ENCODE measurements at places on chromosomes 2 and 18.

- no peak for DNase-seq
These were observed 311.1 kb downstream of the NRXN1 start for GRCh38 chr2:50720697-50721315.

- no peak for DNase-seq
These were observed 83.6 kb upstream of the OTX1 start for GRCh38 chr2:62966991-62967390.

- no peak for DNase-seq
These were observed 849 bp upstream of the VRK2 start for GRCh38 chr2:58045580-58046334.

GRCh38 chr2:180559038-180559437, 421.4 kb upstream of the UBE2E3 start:
- DNase-seq = no peak

- no peak for DNase-seq
These were observed 22.3 kb downstream of the PXDN start for GRCh38 chr2:1721706-1722646.

- DNase-seq = peak; percentile 75
These were observed 33.1 kb downstream of the ARL4C start for GRCh38 chr2:234463626-234464290.

GRCh38 chr18:7221424-7222155, 9.3 kb upstream of the LRRC30 start:
- no peak for DNase-seq

DNA sequence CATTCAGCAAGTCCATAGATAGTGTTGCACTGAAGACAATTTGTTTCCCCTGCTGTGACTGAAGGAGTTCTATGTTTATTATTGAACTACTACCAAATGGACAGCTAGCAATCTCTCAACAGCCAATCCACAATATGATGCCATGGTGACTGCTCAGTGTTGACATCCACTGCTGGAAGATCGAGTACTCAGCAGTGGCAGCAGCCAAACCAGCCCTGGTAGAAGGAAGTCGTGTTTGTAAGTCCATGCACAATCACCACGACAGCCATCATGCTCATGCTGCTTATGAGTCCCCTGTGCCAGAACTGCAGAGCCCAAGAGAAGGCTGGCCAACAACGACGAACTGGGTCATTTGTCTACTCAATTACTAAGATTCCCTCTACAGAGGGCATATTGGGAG, 66.4 kb downstream of the OSR1 start:
- DNase-seq = no peak

DNA sequence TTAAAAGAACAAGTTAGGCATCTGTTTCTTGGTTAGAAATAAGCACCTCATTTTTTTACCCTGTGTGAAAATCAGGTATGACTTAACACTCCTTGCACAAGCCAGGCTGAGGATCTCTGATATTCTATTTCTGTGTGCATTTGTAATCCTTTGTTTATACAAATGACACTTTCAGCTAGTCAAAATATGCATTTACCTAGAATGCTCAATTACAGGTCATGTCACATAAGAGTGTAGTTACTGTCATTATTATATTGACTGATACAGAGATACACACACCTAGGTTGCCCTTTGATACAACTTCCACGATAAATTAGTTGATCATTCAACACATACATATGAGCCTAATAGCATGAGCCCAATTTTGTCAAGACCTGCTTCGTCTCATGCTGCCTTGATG, 144.3 kb downstream of the CHST9 start:
- no peak for DNase-seq

GRCh38 chr2:20634507-20635112, 16.3 kb downstream of the HS1BP3 start:
- no peak for DNase-seq

GRCh38 chr18:77632758-77633157, 383.1 kb downstream of the GALR1 start:
- no peak for DNase-seq

DNA sequence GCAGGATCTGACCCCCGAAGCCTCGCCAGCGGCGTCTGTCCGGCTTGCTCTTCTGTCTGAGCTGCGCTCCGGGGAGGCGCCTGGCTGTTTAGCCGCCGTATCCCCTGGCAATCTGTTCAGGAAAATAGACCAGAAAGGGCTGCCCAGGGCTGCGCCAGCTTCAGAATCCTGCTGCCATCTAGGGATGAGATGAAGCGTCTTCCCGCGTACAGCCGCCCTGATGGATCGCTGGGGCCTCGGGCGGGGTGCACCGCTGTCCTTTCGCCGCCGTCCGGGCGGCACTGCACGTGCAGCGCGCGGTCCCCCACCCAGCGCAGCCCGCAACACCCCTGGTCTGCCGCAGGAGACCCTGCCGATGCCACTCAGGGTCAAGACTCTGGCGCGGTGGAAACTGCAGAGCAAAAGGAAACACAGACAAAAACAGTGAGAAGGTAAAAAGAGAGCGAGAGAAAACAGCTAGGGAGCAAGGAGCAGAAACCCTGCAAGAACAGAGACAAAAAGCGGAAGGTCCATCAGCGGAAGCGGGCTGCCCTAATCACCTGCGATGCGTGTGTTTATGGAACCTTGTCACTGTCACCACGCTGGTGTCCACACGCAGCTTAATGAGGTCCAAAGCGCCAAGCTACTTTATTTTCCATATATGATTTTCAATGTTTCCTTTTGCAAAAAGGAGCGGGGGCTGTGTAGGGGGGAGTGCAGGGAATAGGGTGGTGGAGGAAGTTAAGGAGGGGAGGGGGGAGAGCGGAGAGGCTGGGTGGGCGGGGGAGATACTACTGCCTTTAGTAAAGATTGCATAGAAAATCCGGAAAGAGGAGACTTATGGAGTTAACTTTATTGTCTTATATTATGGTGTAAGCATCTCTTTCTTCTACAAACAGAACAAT, 2113.3 kb upstream of the PIK3C3 start:
- peak; percentile 1 for DNase-seq

- no peak for DNase-seq
These were observed 9.3 kb downstream of the MEX3C start for GRCh38 chr18:51188024-51188701.
